ENCODE measurements at places on chromosomes 13 and 19.

DNA sequence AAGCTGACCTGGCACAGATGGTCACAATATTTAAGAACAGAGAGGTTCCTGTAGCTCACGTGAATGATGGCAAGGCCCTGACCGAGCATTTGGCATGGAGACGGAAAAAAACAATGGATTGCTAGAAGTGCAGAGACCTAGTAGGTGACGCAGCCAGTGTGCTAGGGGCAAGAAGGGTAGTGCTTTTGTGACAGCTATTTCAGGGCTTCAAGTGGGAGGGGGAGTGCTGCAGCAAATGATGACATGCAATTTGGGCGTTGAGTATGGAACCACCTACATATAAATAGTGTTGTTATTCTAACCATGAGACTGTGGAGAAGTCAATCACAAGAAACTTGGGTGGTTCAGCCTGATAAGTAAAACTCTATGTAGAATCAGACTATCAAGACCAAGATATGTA, 65.7 kb upstream of the IL17D start:
- no peak for DNase-seq

DNA sequence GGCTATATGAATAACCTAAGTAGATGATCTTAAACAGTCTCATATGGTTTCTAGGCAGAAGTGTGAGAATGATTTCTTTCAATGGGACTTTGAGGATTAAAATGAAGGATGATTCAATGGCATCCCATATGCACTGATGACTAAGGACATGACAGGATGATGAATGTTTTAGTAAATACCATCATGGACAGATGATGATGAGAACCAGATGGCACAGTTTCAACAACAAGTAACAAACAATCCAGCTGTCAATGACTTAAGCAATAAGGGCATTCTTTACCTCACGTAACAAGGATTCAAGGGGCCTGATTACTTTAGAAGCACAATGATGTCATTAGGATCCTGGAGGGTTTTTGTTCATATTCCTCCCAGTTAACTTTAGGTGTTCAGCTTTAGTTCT, 2678.4 kb downstream of the PCDH9 start:
- DNase-seq = peak; percentile 78

GRCh38 chr19:1173845-1174809, at the start of gene SBNO2:
SBNO2 (minus strand) TSS chr19:1174268; CDS start chr19:1154276, 19,992 bp downstream.
- peak; percentile 91 for DNase-seq

DNA sequence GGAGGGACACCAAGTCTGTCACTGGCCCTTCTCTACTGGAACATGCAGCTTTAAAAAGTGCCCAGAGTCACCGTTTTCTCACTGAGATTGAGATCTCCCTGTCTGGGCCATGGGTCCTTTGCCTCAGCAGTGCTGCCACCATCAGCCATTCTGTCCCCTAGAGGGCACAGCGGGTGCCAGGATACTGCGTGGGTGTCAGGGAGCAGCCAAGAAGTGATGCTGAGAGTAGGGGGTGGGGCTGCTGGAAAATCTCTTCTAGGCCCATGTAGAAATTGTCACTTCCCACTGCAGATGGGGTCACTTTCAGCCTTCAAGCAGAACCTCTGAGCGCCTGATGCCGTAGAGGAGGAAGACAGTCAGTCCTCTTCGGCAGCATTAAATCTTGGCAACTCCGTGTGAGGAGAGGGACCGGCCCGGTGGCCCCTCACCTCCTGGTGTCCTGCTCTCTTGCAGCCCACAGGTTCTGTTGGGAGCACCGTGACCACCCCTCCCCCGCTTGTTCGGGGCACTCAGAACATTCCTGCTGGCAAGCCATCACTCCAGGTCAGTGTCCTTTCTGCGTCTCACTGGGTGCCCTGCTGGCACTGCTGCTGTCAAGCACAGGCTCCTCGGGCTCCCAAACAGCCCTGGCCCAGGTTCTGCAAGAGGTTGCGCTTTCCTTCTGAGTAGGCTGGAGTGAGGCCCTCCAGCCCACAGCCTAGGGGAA, 21.4 kb downstream of the TSSK6 start:
- DNase-seq = peak; percentile 80

- no peak for DNase-seq
These were observed 7.5 kb downstream of the RPS9 start for GRCh38 chr19:54207983-54208783.

All from A673 (cell line).